ENCODE measurements at places on chromosomes 11 and 22. TPM values are rescaled to one million over a fixed set of nuclear protein-coding genes. Genes with fewer than 3 reads are reported as not detected.

The TRPC6 gene
- 0.22 TPM for total RNA-seq

The TRIM6 gene
- 0.58 TPM for total RNA-seq

GRCh38 chr11:103987629-103988594 is 48.5 kb upstream of the DDI1 start:
- H3K4me3 ChIP-seq = no peak overlapping the region
- no peaks in the 10 kb centered on the region for H3K27me3 ChIP-seq
- H3K4me1 ChIP-seq = no peaks in the 10 kb centered on the region
- no peak overlapping the region for H3K27ac ChIP-seq
- no peak for DNase-seq
- H3K36me3 ChIP-seq = no peaks in the 10 kb centered on the region

The POU2AF1 gene
- total RNA-seq = 0.05 TPM

DNA sequence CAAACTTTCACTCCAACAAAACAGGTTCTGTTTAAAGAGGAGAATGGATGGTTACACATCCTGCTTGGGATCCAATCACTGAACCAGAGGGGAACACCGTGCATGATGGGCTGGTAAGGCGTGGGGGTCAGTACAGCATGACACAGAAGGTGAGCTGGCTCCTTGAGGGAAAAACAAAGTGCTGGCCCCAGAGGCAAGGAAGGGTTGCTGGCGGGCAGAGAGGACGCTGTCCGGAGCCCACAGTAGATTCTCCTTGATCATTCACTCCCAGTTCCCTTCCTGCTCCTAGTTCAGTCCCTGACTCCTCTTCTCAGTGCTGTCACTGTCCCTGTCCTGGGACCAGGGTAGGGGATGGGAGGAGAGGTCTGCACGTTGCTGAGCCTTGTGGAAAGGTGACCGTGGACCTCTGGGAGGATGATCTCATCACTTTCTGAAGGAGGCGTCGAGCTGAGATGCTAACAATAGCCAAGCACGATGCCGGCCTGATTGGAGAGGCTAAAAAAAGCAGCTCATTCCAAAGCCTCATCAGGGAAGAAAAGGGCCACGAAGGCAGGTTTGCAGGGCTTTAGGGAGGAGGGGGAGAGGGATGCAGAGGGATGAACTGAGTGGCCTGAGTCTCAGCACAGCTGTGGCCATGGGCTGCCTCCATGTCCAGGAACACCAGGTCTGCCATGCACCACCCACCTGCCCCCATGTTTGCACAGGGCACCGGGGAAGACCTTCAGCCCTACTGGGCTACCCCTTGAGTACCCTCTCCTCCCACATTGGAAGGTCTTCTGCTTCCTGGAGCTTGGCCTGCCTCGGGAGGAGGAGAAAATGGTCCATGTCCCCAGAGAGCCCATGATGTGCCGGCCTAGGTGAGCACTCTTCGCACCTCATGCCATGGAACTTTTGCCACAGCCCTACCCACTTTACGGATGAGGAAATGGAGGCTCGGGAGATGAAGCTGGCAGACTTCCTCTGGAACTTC is 72.7 kb upstream of the RTL6 start:
- H3K4me3 ChIP-seq = no peak overlapping the region
- peaks cover 13% of the 10 kb centered on the region for H3K27me3 ChIP-seq
- peaks cover 25% of the 10 kb centered on the region for H3K4me1 ChIP-seq
- H3K36me3 ChIP-seq = no peaks in the 10 kb centered on the region
- no peak for DNase-seq

The PTPN5 gene
- 0.47 TPM for total RNA-seq

GRCh38 chr11:29018631-29019030 is 910.4 kb downstream of the METTL15 start:
- no peak for DNase-seq
- no peak overlapping the region for H3K4me3 ChIP-seq
- no peaks in the 10 kb centered on the region for H3K27me3 ChIP-seq
- no peaks in the 10 kb centered on the region for H3K36me3 ChIP-seq
- no peaks in the 10 kb centered on the region for H3K4me1 ChIP-seq

The FOLR3 gene
- 1.7 TPM for total RNA-seq

- H3K27me3 ChIP-seq = no peaks in the 10 kb centered on the region
- H3K4me3 ChIP-seq = no peak overlapping the region
- peak; percentile 51 for DNase-seq
- H3K27ac ChIP-seq = peak overlapping the region; percentile 62
- H3K36me3 ChIP-seq = peaks cover 65% of the 10 kb centered on the region
Measured at GRCh38 chr11:47573321-47573720, 5.4 kb downstream of the KBTBD4 start.

The SERPING1 gene
- total RNA-seq = 94.6 TPM

All from left ventricle myocardium inferior (tissue), 1 donor.